ENCODE measurements at places on chromosomes 3 and 15.

GRCh38 chr3:39970982-39971381, 161.6 kb downstream of the MYRIP start:
- no peak for DNase-seq

GRCh38 chr3:9715136-9715535, 11.5 kb downstream of the CPNE9 start:
- no peak for DNase-seq

DNA sequence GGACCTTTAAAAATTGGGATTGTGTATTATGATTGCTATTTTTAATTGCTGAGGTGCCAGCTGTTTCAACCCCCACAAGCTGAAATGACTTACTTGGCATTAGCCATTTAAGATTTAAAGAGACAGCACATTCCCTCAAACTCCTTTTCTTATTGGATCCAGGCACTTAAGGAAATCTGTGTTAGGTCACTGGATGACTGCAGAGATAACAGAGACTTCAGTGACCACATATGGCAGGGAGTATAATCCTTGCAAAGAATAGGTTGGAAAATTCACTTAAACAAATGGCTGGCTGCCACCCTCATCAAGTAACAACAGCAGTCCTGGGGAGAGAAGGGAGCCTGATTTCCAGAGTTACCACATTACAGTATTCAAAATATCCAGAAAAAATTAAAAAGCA, 66.6 kb downstream of the SLMAP start:
- no peak for DNase-seq

DNA sequence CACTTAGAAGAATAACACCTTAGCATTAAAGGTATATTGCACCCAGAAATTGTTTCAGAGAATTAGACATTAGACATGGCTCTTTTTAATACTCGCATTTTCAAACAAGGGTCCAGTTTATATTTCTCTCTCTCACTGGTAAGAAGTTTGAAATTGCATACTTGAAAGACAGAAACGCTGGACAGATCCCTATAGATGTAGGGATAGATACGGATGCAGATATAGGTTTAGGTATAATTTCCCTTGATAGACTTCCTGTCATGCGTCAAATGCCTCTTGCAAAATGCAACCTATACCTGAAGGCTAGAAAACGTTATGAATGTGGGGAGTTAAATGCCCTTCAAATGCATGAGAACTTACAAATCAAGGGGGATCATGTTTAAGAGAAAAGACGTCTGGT, 99.4 kb upstream of the BCL6 start:
- no peak for DNase-seq

- DNase-seq, result no peak
These were observed 653.2 kb downstream of the ROBO2 start for GRCh38 chr3:77693147-77693546.

All from epithelial cell of proximal tubule (primary cell).